ENCODE measurements at places on chromosomes 7 and 10. TPM values are rescaled to one million over a fixed set of nuclear protein-coding genes. Genes with fewer than 3 reads are reported as not detected.

The TUBAL3 gene
- total RNA-seq, result 0.19 TPM

The CCDC146 gene
- total RNA-seq, result 0.48 TPM

The CTNNA3 gene
- total RNA-seq, result not detected

The GALNT11 gene
- total RNA-seq, result 23.1 TPM

The WIPF3 gene
- 0.61 TPM for total RNA-seq

The CRTAC1 gene
- 2.0 TPM for total RNA-seq

The CCDC6 gene
- 27.8 TPM for total RNA-seq

The MPLKIP gene
- 35.5 TPM for total RNA-seq

The ADD3 gene
- total RNA-seq, result 3.1 TPM

The UCMA gene
- total RNA-seq, result not detected

The DPY19L1 gene
- 49.0 TPM for total RNA-seq

The SPDYE1 gene
- total RNA-seq, result not detected

The CCDC136 gene
- total RNA-seq, result 2.2 TPM

The PCLO gene
- total RNA-seq, result 0.88 TPM

The GNAT3 gene
- total RNA-seq, result not detected

The NKX2-3 gene
- 0.07 TPM for total RNA-seq

The SFTPA1 gene
- not detected for total RNA-seq

The NPC1L1 gene
- total RNA-seq, result 0.11 TPM

The TMEM229A gene
- total RNA-seq, result not detected

Data from A549 treated with GW870086 at 1 μM for 4 hours (cell line).